ENCODE measurements at places on chromosomes 6 and 20.

- DNase-seq: no peak
Measured at GRCh38 chr20:33875055-33875454, 63.9 kb downstream of the CHMP4B start.

DNA sequence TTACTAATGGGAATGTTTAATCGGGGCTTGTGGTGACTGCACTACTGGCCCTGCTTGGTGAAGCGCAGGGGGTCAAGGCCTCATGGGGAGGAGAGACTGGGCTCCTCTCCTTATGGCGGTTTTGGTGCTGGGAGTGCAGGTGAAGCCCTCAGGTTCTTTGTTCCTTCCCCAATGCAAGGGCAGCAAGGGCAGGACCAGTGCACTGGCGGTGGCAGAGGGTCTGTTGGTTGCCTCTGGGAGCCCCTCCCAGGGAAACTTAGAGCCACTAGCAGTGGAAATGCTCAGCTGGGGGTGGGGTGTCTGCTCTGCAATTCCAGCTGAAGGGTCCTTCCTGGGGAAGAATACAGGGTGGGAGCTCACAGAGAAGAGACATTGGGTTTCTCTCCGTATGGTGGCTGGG lies 66.5 kb downstream of the KLHL32 start:
- DNase-seq: no peak

DNA sequence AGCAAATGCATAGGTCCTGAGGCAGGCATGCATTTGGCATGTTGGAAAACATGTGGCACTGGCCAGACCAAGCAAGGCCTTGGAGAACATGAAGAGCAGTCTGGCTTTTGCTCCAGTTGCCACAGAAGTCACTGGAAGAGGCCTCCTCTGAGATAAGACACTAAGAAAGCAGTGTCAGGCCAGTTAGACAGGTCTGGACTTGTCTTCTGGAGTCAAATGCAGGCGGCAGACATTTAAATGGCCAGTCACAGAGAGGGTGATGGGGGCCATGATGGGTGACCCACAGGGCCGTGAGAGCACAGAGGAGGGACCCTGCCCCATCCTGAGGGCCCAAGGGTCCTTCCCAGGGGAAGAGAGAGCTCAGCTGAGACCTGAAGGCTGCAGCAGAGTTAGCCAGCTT lies 26.7 kb upstream of the ADA start:
- no peak for DNase-seq

DNA sequence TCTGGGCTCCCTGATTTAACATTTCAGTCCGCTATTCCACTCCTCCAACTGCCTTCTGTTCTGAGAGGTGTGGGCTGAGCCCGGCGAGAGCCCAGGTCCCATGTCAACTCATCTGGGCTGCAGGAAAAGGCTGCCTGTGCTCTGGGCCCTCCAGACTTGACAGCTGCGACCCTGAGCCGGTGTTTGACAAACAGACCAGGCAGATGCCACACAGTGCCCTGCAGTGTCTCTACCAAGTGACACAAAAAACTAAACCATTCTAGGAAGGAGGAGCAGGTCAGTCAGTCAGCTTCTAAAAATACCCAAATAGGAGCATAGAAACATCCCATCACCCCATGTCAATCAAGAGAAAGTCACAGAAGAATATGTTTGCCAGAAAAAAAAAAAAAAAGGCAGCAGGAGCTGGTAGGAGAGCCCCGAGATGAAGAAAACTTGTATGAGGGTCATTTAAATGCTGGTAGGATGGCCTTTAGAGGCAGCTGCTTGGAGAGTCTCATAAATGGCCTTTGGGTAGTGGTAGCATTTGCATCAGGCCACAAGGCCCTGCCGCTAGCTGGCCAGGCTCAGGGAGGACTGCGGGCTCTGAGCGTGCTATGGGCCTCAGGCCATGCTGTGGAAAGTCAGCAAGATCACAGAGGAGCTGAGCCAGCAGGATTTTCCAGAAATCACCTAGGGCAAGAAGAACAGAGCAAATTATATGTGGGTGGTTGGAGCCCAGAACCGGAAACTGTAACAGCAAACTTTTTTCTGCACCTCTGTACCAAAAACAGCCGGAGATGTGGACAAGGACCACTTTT lies 36.6 kb upstream of the GFOD1 start:
- DNase-seq: no peak

- DNase-seq: no peak
Measured at GRCh38 chr6:20893412-20893811, 359.2 kb downstream of the CDKAL1 start.

- DNase-seq: no peak
Measured at GRCh38 chr6:33586108-33586640, 6.1 kb upstream of the BAK1 start.

- no peak for DNase-seq
Measured at GRCh38 chr6:22980446-22980845, 411.1 kb downstream of the HDGFL1 start.

DNA sequence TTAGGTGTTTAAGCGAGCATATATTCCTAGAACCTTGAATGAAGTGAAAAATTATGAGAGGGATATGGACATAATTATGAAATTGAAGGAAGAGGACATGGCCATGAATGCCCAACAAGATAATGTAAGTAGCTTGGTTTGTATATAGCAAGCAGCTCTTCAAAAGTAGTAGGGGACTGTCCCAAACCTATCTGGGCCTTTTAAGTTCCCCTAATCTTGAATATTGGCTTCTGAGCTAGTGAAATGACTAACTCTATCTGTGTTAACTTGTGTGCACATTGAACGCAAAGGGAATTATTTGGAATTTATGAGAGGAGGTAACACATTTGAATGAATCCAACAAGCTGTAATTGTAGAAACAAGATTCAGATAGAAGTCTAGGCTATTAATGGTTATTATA lies 21.7 kb downstream of the RIOK1 start:
- no peak for DNase-seq

DNA sequence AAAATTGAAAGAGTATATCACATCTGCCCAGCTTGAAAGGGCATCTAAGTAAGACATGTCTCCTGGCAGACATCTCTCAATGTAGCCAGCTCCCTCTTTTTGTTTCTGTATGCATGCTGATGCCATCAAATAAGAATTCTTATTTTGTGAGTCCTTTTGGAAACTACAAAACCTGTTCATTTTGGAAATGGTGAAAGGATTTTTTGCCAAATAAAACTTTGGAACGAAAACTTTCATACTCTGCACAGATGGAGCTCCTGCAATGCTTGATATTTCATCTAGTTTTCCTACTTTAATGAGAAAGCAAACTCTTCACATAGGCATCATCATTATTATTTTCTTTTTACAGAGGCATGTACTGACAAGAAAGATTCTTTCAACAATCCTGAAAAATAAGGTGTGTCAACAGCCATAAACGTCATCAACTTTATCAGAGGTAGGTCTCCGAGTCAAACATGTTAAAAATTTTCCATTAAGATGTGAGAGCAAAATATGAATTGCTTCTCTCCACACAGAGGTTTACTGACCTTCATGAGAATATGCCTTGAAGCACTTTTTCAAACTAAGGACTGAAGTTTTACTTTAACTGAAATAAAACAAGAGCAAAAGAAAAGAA lies 26.2 kb upstream of the CMTR1 start:
- no peak for DNase-seq

GRCh38 chr6:44265722-44266233 lies 427 bp upstream of the NFKBIE start:
- no peak for DNase-seq

GRCh38 chr6:13049666-13050254 lies 278.6 kb downstream of the TBC1D7 start:
- no peak for DNase-seq

DNA sequence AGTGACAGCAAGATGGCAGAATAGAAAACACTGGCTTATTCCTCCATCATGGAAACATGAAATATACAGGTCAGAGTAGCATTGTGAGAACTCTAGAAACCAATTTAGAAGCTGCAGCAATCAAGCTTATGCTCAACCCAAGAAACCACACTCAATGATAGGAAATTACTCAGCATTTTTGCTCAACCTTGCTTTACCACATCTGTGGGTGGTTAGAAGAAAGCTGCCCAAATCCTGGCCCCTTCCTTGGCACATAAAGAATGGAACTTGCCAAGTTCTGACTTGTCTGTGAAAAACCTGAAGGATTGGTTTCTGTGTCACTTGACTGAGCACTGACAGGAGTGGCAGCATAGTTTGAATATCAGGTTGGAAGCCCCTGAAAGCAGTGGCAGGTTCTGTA lies 108.0 kb upstream of the MOCS1 start:
- DNase-seq: no peak

GRCh38 chr6:41408576-41408975 lies 73.2 kb downstream of the NCR2 start:
- DNase-seq: peak; percentile 29

DNA sequence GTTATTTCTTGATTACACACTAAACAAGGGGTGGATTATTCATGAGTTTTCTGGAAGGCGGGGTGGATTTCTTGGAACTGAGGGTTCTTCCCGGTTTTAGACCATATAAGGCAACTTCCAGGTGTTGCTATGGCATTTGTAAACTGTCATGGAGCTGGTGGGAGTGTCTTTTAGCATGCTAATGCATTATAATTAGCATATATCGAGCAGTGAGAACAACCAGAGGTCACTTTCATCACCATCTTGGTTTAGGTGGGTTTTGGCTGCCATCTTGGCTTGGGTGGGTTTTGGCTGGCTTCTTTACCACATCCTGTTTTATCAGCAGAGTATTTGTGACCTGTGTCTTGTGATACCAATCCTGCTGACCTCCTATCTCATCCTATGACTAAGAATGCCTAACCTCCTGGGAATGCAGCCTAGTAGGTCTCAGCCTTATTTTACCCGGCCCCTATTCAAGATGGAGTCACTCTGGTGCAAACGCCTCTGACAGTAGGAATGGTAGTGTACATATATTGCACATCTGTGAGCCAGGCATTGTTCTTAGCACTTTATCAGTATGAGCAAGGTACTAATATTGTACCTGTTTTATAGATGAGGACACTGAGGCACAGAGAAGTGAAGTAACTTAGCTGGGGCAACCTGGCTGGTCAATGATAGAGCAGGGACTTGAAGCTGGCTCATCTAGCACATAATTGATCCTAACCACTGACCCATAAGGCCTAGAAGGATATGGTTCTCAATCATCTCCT lies 203.7 kb downstream of the NFATC2 start:
- DNase-seq: no peak
